Activated T-helper 17 cell treated with anti-CD3 and anti-CD28 coated beads, Interleukin-2, amount 50 U/mL, for 72 hours (primary cell): ENCODE measurements at places on chromosomes 5 and 9.
A peak's percentile ranks its signal among the peaks of the same experiment; 100 is the strongest.

DNA sequence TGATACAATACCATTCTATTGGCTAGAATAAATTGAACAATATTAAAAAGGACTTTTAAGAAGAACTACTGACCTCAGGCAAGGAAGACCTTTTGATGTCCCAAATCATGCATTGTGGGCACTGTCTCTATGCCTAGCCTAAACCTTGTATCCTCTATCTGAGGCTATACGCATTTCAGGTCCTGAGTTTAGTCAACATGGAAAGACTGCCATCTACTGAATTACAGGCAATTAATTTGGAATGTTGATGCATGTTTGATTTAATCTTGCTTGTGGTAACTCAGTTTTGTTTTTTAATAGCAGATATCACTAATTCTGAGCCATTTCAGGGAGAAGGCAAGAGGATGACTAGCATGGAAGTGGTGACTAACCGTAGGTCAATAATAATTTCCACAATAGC lies 585.3 kb upstream of the CCNG1 start:
- ATAC-seq = no peak

DNA sequence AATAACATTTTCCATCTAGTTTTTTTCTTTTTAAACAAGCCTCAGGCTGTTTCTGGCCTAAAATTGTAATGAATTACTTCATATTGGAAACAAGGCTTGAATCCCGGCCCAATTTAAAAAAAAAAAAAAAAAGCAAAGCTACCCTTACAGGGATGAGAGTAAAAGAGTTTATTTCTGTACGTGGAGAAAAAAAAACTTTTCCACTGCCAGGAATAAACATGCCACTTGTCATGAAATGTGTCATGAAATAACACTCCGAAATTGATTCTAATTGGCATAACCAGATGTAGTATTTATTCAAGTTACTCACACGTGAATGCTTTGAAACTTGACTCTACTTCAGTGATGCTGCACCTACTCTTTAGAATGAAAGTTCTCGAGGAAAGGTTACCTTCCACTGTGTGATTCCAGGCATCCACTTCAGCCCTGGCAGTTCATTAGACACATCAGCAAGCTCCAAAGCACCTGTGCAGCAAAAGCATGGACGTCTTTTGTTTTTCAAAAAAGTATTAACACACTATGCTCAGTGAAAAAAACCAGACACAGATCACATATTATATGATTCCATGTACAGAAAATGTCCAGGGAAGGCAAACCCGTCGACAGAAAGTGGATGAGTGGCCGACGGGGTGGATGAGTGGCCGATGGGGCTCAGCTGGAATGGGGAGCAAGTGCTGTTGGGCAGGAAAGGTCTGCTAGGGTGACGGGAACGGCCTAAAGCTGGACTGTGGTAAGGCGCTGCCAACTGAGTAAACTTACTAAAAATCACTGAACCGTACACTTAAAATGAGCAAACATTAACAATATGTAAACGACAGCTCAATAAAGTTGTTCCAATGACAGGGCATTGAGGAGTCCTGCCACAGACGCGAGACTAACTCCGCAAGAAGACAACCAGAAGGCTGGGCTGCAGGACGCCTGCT lies 21.2 kb downstream of the NSUN2 start:
- no peak for ATAC-seq

GRCh38 chr9:95729669-95730368 lies 145.7 kb upstream of the ERCC6L2 start:
- ATAC-seq = no peak

GRCh38 chr5:159226451-159226850 lies 17.1 kb upstream of the RNF145 start:
- ATAC-seq = no peak

DNA sequence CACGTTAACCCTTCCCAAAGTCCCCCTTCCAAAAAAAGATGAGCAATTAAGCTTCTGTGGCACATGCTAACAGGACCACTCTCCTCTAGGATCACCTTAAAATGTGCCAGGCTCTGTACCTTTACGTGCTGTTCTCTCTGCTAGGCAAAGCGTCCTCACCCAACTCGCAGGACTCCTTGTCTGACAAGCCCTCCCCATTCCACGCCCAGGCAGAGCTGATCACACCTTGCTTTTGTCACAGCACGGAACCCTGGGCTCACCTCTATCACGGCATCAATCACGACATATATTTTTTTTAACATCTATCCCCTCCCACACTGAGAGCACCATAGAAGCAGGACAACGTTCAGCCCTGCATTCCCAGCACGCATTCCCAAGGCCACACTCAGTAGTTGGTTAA lies 47.1 kb downstream of the CDK5RAP2 start:
- ATAC-seq = no peak

DNA sequence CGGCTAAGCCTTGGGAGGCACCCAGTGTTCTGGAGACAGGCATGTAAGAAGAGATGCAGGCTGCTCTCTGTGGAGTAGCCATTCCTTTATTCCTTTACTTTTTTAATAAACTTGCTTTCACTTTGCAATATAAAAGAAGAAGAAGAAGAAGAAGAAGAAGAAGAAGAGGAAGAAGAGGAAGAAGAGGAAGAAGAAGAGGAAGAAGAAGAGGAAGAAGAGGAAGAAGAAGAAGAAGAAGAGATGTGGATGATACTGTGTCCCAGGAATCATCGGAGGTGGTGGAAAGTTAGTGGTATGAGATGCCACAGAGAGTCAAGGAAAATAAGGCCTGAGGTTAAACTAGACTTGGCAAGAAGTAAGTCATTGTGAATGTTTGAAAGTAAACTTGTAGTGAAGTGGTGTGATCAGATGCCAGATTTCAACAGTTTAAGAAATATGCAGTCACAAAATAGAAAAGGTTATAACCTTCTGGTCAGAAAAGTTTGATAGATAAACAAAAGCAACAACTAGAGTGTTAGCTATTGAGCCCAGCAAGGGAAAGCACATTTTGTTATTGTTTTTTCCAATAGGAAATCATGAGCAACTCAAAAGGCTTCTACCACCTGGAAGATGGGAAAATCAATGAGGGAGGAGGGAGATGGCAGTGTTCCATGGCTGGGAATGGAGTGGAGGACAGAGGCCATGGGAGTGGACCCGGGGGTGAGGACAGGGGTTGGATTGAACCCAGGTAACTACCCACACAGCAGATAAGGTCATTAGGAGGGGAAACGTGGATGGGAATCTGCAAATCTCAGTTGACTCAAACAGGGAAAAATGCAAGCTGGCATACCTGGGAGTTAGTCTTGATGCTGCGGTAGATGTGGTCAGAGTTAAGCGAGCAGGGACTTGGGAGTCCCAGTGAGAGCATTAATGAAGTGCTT lies 16.8 kb downstream of the AOPEP start:
- ATAC-seq = no peak

- ATAC-seq = no peak
Measured at GRCh38 chr5:156359476-156359875, 32.5 kb downstream of the SGCD start.

DNA sequence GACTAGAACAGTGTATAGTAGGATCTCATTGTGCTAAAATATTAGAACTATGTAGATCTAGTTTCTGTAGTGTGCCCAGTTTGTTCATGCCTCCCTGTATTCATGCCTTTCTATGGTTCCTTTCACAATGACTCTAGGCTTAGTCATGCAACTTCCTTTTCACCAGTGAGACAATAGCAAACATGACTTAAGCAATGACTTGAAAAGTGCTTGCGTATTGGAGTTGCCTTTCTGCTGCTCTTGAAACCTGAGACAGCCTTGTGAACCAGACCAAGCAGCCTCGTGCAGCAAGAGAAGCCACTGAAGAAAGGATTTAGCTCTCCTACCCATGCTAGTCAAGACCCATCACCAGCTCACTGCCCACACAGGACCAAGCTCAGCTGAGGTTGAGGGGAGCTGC lies 294.5 kb upstream of the TAS2R1 start:
- peak; percentile 43 for ATAC-seq

DNA sequence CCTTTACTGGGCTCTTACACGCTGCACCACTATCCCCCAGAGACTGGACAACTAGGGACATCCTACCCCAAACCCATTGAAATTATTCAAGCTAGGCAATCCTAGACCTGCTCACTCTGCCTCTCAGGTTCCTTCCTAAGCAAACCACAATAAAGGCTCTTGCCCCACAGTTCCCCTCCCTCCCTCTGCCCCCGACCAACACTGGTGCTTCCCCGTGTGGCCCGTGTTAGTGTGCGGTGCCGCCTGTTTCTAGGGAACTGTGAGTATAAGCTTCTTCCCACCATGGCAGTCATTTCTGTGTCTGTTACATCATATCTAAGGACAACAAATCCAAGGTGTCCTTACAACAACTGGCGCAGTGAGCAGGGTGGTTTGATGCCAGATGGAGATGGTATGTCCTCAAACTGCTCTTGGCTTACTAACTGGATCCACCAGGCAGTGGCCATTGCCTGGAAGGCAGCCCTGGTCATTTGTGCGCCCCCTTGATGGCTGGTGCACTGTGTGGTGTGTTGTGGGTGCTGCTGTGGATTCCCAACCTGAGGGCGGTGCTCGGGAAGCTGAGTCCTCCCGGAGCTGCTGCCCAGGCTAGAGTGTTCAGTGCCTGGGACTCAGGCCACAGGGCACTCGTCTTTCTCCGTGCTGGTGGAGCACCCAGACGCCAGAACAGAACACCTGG lies 8.4 kb upstream of the MXD3 start:
- peak; percentile 64 for ATAC-seq

- no peak for ATAC-seq
Measured at GRCh38 chr9:89591274-89592212, 13.3 kb upstream of the GADD45G start.

DNA sequence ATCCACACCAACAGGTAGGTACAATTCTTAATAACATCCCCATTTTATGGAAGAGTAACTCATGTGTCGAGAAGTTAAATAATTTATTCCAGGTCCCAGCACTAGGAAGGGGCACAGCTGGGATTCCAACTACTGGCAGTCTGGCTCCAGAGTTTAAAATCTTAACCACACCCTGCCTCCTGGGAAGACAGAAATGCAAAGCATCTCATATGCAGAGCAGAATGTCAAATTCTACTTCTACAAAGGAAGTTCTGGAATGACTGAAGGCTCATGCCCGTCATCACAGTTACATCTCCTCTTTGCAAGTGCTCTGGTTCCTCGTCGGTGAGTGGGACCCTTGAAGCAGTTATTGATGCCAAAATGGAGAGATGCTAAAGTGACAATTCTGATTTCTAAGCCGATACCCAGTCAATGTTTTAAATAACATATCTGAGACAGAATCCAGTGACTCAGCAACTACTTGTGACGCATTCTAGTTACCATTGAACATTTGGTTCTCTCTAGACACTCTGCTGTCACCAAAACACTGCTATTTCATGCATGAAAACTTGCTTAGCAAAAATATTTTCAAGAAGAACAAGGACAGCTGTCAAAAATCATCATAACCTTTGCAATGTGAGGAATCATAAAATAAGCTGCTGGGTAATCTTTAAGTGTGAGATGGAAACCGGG lies 412.7 kb downstream of the CTNND2 start:
- ATAC-seq = no peak

- ATAC-seq = no peak
Measured at GRCh38 chr5:178355671-178356070, 123.1 kb upstream of the PHYKPL start.

- no peak for ATAC-seq
Measured at GRCh38 chr5:90792725-90793124, 234.1 kb downstream of the ADGRV1 start.

DNA sequence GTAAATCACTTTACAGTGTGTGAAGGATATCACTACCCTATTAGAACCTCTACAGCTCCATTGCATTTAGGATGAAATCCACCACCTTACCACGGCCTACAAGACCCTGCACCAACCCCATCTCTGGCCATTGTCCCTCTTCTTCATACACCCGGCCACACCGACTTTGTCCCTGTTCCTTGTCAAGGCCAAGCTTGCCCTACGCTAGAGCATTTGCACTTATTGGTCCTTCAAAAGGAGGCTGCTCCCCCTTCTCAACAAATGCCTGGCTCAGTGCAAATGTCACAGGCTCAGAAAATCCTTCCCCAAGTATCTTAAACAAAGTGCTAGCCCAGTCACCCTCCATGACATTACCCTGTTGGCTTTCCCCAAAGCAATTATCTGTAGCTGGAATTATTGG lies 4.1 kb upstream of the HRH2 start:
- ATAC-seq = no peak

- peak; percentile 36 for ATAC-seq
Measured at GRCh38 chr5:33441241-33442177, 744 bp downstream of the TARS1 start.

- no peak for ATAC-seq
Measured at GRCh38 chr5:115888027-115888426, 46.3 kb downstream of the AP3S1 start.

- no peak for ATAC-seq
Measured at GRCh38 chr5:73256862-73257261, 83.9 kb downstream of the TMEM174 start.

- no peak for ATAC-seq
Measured at GRCh38 chr5:77310494-77311213, 100.2 kb downstream of the PDE8B start.

DNA sequence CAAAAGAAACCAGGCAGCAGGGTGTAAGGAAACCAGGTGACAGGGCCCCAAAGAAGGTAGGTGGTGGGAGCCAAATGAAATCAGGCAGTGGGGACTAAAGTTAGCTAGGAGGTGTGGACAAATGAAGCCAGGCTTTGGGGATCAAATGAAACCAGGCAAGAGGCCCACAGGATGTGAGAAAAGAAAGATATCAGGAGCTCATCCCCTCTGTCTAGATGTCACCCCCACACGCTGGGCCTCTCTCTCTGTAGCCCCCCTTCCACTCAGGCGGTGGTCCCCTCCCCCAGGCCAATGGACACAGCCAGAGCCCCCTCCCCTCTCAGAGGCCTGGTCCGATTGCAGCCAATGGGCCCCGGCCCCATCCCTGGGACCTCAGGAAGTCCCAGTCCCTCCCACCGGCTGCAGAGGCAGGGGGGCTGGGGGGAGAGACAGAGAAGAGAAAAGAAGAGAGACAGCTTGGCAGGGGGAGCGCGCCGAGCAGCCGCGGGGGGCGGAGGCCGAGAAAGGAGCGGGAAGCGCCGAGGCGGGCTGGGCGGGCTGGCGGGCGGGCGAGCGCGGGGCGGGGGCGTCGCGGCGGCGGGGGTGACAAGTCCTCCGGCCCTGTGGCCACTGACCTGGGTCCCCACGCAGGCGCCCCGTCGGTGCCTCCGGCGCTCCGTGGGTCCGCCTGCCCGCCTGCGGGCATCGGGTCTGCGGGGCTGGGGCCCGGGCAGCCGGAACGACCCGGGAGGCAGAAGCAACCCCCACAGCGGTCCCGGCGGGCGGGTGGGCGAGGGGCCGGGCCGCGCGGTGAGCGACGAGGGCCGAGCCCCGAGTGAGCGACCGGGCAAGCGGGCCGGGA lies 11.9 kb downstream of the CNTFR start:
- ATAC-seq = no peak

- no peak for ATAC-seq
Measured at GRCh38 chr5:34690301-34690700, 34.2 kb downstream of the RAI14 start.
